ENCODE measurements at places on chromosomes 3 and 15. TPM values are rescaled to one million over a fixed set of nuclear protein-coding genes. Genes with fewer than 3 reads are reported as not detected.

The A4GNT gene
- not detected for total RNA-seq

The ACTC1 gene
- total RNA-seq, result 19.6 TPM

The PAQR5 gene
- total RNA-seq, result not detected

The EFCC1 gene
- total RNA-seq, result not detected

The SSUH2 gene
- 0.66 TPM for total RNA-seq

The DUOXA1 gene
- not detected for total RNA-seq

The CHRNA7 gene
- 19.1 TPM for total RNA-seq

The SPESP1 gene
- not detected for total RNA-seq

The GRAMD1C gene
- total RNA-seq, result 2.1 TPM

The NR1I2 gene
- not detected for total RNA-seq

The CCR9 gene
- total RNA-seq, result not detected

The LARP6 gene
- total RNA-seq, result 21.6 TPM

The CCR3 gene
- total RNA-seq, result not detected

The C3orf22 gene
- total RNA-seq, result not detected

The LRRFIP2 gene
- total RNA-seq, result 45.3 TPM

GRCh38 chr3:176431038-176431418 is 766.3 kb downstream of the TBL1XR1 start:
- no peak for DNase-seq

GRCh38 chr3:78165876-78166275 is 1126.0 kb downstream of the ROBO2 start:
- no peak for DNase-seq

GRCh38 chr15:49031804-49032203 is 14.4 kb downstream of the SECISBP2L start:
- DNase-seq, result no peak

GRCh38 chr3:138331143-138331894 is 1.7 kb upstream of the NME9 start:
- DNase-seq, result no peak

DNA sequence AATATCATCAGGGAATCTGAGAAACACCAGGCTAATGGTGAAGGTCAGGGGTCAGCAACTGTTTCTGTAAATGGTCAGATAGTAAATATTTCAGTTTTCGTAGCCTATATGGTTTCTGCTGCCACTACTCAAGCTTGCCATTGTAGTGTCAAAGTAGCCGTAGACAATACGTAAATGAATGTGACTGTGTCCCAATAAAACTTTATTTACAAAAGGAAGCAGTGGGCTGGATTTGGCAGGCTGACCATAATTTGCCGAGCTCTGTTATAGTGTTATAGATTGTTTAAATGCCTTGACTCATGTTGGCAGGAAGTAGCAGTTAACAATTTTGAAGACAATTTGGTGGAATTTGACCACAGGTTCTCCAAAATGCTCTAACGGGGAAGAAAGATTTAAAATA is 548.2 kb downstream of the FOXP1 start:
- DNase-seq, result no peak

- DNase-seq, result no peak
These were observed 17.9 kb downstream of the KCNMB3 start for GRCh38 chr3:179233043-179233442.

DNA sequence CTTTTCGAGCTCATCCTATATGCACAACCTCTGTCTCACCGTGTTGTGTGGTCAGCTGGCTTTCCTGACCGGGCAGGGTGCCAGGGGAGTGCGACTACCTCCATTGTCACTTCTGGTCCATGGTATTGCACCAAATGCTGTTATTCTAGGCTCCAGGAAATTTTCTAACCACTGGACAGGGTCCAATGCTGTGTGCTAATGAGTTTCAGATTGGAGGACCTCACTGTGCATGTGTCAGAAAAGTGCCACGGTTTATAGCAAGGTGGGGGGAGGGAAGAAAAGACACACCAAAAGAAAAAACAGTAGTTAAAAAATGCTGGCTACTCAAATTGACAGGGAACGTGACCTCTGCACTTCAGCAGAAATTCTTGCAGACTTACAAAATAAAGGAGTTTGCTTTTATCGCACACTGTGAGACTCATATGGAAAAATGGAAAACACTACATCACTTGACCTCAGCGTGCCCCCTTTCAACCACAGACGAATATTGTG is 480.1 kb downstream of the FOXP1 start:
- DNase-seq, result no peak

DNA sequence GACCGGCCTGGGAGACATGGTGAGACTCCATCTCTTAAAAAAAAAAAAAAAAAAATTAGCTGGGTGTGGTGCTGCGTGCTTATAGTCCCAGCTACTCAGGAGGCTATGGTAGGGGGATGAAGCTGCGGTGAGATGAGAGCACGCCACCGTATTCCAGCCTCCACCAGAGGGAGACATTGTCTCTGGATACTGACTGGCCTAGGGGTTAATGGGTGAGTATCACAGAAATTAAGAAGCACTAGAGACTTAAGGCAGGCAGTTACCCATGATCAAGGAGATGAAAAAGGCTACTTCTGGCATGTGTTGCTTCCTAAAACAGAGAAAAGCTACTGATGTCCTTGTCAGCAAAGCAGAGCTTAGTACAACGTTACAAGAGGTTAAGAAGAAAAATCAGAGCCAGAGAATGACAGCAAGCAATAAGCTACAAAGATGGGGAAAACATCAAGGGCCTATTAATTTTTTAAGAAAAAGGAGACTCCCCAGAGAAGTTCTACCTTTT is 8.6 kb downstream of the TFRC start:
- DNase-seq, result peak; percentile 71

- no peak for DNase-seq
These were observed 5.1 kb downstream of the ANP32A start for GRCh38 chr15:68815598-68815997.

DNA sequence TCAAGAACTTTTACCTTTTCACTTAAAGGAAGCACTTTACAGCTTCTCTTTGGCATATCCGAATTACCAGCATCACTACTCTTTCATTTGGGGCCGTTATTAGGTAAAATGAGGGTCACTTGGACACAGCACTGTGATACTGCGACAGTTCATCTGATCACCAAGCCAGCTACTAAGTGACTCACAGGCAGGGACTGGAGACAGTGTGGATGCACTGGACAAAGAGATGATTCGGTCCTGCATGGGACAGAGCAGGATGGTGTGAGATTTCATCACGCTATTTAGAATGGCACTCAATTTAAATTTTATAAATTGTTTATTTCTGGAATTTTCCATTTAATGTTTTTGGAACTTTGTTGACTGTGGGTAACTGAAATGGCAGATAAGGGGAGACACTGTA is 166.9 kb upstream of the IL12A start:
- no peak for DNase-seq

DNA sequence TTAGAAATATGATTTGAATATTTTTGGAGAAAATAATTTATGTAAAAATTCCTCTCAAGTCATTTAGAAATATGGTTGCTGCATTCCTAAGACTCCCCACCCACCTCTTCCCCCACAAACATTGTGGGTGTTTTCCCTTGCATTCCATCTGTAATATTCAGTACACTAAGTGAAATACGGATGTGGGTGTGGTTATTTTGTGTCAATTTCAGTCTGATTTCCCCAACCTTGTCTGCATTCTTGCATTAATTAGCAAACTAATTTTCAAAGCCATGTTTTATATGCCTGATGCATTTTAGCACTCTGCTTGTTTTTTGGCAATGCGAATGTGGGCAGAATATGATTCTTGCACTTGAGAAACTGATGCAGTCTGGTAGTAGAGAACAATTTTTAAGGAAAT is 408.3 kb upstream of the RGMA start:
- DNase-seq, result no peak

DNA sequence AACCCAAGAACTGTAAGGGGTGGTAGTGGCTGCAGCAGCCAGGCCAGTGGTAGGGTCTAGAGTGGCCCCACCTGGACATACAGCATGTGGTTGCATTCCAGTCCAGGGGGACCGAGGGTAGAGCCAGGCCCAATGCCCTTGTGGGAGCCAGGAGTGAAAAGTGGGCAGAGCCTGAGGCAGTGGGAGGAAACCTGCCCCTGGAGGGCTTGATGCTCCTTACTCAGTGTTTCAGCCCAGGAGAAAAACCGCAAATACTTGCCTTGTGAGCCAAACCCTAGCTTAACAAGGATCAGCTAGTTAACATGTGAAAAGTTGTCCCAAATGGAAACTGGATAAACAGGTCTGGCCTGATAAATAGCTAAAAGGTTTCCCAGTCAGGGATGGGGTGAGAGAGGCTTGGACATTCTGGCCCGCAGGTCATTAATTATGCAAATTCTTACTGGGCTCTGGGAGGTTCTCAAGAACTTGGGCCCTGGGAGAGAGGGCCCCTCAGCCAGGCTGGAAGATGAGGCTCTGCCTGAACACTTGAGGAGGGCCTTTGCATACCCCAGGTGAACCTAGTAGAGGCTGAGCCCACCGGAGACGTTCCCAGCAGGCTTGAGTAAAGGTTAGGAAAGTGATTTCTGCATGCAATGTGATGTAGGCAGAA is 222.1 kb downstream of the THSD4 start:
- DNase-seq, result no peak

DNA sequence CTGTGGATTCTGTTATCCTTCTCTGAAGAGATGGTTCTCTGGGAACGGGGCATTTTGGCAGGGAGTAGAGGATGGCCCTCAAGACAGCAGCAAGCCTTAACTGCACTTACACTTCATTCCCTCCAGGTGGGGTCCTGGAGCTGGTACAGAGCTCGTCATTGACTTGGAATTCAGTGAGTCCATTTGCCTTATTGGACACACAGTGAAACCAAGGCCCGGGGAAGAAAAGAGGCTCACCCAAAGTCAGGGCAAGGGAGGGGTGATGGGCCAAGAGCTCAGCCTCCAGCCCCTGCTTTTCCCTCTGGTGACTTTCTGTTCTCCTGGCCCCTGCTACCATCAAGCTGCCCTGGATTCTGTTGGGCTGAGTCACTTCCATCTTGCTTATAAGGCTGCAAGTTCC is 125.6 kb downstream of the ETFA start:
- DNase-seq, result peak; percentile 48

GRCh38 chr3:89358281-89358680 is 250.9 kb downstream of the EPHA3 start:
- DNase-seq, result no peak

GRCh38 chr15:101466188-101466587 is 23.3 kb downstream of the PCSK6 start:
- no peak for DNase-seq

DNA sequence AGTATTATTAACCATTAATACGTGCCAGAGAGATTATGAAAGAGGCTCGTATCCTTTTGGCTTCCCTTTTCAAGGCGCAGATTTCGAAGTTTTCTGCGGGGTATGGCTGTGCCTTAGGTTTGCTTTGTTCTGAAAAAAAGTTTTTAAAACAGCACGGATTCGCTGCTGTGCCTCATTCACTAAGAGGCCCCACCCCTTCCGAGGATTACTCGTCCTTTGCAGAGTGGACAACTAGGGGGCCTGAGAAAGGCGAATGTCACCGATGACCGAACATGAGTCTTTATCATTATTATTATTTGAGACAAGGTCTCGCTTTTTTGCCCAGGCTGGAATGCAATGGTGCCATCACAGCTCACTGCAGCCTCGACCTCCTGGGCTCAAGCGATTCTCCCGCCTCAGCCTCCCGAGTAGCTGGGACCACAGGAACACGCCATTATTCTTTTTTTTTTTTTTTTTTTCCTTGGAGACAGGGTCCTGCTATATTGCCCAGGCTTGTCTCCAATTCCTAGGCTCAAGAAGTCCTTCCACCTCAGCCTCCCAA is 684 bp upstream of the RPS27L start:
- DNase-seq, result peak; percentile 39

GRCh38 chr15:64089543-64090280 is 3.9 kb downstream of the CIAO2A start:
- DNase-seq, result no peak

- no peak for DNase-seq
These were observed 7.6 kb upstream of the MUSTN1 start for GRCh38 chr3:52842424-52842823.

- DNase-seq, result no peak
These were observed 79.4 kb downstream of the KLF15 start for GRCh38 chr3:126277629-126278378.

DNA sequence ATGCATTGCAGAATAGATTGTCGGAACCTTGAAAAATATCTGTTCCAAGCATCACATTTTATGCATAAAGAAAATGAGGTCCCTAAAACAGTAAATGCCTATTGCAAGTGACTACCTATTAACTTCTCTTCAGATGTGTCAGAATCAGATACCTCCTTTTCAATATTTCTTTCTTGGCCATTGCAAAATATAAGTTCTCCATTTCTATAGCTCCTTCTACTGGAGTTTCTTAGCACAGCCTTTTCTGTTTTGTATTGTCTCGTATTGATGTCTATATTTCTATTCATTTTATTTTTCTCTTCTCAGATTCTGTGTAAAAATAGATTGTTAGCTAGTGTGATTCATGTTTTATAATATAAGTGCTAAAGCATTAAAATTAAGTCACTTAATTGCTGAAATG is 63.4 kb downstream of the PPARG start:
- no peak for DNase-seq

DNA sequence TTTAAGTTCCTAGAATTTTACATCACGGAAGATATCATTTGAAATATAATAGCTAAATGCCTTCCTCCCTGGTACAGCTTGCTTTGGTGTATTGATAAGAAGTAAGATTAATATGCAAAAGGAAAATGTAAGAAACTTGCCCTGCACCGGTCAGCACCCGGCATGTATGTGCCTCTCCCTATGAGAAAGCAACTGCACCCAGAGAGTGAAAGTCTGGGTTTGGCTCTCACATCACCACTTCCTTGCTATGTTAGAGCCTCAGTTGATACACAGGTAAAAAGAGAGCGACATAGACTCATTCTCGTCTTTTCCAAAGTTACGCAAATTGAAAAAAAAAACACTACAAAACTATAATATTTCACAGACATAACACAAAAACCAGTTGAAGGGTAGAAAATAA is 96.7 kb downstream of the FOXP1 start:
- no peak for DNase-seq

DNA sequence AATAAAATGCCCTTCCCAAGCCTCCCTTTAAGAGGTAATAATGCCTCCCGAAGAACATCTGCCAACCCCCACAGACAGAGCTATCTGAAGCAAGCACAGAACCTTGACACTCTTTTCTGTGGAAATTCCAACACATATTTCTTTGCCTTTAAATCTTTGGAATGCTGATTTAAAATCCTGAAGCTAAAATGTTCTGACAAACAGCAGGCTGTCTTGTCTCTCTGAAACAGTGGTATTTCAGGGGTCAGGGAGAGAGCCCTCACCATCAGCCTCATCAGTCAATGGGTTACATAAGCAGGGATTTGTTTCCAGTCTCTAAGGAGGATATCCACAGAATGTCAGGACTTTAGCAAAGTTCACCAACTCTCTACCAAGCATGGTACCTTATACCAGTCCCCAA is 27.8 kb upstream of the ARHGEF3 start:
- no peak for DNase-seq
